CD4-positive, alpha-beta memory T cell (primary cell): ENCODE measurements at places on chromosomes 6 and 20. TPM values are rescaled to one million over a fixed set of nuclear protein-coding genes. Genes with fewer than 3 reads are reported as not detected.

JPH2 gene
- not detected for polyA plus RNA-seq

- no peak overlapping the region for H3K4me3 ChIP-seq
- no peak for DNase-seq
- H3K27ac ChIP-seq = no peak overlapping the region
- no peaks in the 10 kb centered on the region for H3K27me3 ChIP-seq
Observed at GRCh38 chr6:117298941-117299340, 33.6 kb downstream of the VGLL2 start.

DNA sequence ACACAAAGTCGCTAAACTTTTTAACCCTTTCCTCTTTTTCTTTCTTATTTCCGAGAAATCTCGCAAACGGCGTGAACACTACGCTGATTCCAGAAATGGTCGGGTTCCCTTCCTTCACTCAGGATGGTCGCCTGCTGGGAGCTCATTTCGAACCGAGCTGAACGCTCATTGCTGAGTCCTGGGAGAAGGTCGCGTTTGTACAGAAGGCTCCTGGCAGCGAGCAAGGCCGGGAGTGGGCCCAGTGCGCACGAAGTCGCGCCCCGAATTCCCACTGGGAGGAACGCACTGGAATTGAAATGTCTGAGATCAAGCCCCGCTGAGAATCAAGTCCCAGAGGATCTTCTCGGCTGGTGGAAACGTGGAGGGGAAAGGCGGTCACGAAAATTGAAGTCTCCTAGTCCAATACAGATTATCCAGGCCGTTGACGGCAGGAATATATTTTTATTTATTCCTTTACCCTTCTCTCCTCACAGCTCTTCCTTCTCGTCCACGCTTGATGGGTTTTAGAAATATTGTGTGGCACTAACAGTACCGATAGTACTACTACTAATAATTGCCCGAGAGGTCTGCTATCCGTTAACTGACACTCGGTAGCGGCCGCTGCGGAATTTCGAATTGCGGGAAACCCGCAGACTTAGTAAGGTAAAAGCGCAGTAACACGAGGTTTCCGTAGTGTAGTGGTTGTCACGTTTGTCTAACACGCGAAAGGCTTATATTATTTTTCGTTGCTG is 207.2 kb upstream of the ZNF184 start:
- no peaks in the 10 kb centered on the region for H3K36me3 ChIP-seq
- no peak overlapping the region for H3K4me3 ChIP-seq
- no peaks in the 10 kb centered on the region for H3K4me1 ChIP-seq
- H3K27me3 ChIP-seq = peaks cover 34% of the 10 kb centered on the region

DNA sequence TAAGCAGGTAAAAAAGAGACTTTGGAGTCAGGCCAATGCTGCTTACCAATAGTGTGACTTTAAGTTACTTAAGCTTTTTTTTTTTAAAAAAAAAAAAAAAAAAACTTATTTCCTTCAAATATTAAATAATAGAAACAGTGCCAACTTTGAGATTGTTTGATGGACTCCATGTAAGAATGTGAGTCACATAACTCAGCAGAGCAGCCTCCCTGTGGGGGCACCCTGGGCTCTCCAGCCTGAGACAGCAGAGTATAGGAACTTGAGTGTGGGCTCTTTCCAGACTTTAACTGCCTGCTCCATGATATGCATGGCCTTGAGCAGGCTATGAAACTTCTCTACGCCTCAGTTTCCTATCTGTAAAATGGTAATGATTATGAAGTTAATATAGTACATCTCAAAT is 113.3 kb upstream of the SAMD5 start:
- H3K27me3 ChIP-seq = no peaks in the 10 kb centered on the region
- no peak for DNase-seq
- no peak overlapping the region for H3K4me3 ChIP-seq
- H3K27ac ChIP-seq = no peak overlapping the region
- H3K36me3 ChIP-seq = no peaks in the 10 kb centered on the region
